ENCODE measurements at places on chromosomes 6 and 20.

- no peak for DNase-seq
Measured at GRCh38 chr20:63682384-63683139, 13.9 kb upstream of the TNFRSF6B start.

DNA sequence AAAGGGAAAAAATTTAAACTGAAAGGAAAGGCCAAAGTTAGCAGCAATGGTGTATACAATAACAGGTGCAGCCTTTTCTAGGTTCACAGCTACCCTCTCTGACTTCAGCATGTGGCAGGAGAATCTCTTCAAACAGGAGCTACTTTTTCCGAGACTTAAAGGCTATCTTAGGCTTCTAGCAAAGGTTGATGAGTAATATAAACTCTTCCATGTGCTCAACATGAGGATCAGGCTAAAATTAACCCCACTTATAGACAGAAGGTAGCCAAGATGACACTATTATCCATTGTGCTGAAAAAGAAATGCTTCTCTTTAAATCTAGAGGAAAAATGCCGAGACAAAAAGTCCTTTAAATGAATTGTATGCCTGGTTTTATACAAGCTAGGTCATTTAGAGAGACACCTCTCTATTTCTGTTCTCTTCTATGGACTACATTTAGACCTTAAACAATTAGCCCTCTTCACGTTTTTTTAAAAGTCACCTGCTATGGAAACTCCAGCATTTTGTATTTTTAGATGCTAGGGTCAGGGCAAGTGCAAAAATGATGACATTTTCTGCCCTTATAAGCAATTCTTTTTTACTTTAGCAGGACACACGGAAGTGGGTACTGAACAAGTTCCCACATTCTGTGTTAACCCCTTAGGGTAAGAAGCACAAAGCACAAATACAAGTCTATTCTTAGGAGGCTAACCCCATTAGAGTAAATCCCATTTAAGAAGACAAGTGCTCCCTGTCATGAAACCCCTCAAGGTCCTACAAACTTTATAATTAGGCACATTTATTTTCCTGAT is 216.8 kb upstream of the CITED2 start:
- no peak for DNase-seq

DNA sequence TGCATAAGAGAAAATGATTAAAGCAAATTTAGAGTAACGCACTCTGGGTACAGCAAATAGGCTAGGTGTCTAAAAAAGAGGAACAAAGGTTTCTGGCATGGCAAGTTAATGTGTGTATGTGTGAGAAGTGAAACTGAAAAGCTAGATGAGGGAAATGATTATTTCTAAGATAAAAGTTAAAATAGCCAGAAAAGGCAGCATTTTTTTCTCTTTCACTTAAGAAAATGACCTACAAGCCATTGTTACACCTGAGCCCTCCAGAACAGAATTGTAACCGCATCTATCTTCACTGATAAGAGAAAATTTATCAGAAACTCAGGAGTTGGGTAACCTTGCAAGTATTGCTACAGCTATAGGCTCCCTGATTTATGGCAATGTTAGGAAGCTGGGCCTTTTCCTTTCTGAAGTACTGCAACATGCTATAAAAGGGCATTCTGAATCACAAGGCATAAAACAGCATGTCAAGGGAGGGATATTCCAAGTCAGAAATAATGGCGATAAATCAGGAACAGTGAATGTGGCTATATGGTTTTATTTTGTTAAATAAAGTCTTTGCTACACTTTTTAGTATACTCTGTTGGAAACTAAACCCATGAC is 395.3 kb downstream of the TBC1D32 start:
- no peak for DNase-seq

GRCh38 chr20:62899633-62900051 is 26.7 kb downstream of the DIDO1 start:
- no peak for DNase-seq

DNA sequence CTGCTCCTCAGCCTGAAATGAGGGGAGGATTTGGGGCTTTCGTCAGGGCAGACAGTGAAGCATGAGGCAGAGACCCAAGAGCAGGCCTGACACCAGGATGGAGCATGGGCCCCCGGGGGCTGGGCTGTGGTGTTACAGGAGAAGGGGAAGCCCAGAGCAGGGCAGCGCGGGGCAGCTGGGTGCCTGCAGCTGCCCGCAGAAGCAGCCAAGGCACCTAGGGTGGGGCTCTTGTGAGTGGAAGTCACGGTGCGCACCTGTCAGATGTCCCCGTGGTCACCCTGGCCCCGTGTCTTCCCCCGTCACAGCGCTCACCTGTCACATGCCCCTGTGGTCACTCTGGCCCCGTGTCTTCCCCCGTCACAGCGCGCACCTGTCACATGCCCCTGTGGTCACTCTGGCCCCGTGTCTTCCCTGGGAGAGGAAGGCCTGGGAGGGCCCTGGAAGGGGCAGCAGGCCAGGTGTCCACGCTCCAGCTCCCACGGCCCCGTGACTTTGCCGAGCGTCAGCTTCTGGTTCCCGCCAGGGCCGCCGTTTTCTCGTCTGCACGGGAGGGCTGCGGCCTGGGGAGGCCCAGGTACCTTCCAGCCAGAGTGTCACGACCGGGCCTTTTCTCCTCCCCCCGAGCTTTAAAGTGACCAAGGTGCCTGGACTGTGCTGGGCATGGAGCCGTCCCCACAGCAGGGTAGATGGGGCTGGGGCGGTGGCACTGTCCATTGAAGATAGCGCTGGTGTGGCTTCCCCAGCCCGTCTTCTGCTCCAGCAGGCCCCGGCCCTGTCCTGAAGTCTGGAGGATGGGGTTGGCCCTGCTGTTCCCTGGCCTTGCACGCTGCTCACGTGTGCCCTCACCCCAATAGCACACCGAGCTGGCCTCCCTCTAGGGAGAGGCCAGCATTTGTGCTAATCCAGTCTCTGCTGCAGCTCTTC is 9.4 kb downstream of the ARFGAP1 start:
- DNase-seq = no peak

DNA sequence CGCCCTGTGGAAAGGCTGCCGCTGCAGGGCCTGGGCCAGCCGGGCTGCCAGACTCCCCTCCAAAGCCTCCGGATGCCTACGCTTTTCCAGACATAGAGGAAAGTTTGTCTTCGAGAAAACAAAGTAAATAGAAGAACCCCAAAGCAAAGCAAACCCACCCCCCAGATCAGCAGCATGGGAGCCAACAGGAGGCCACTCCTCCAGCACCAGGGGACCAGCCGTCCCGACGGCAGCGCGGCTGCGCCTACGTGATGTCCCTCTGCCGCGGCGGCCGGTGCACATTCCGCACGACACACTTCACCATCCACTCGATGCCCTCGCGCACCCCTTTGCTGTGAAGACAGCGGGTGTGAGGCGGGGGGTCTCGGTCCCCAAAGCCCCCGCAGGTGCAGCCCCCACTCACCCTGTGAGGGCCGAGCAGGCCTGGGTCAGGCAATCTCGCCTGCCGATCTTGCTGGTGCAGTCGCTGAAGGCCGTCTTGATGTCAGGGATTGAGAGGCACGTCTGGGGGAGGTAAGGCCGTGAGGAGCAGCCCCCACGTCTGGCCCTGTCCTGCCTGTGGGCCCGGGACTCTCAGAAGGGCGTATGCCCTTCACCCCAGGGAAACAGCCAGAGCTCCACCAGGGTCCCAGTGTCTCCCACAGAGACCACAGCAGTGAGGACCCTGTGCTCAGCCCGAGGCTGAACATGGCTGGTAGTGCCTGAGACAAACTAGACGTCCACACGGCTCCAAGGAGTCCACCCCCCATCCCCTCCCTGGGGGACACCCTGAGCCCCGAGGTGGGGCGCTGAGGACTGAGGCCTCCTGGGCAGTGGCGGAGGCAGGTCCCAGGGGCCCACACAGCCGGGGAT is 4.0 kb downstream of the TNFRSF6B start:
- DNase-seq = no peak

DNA sequence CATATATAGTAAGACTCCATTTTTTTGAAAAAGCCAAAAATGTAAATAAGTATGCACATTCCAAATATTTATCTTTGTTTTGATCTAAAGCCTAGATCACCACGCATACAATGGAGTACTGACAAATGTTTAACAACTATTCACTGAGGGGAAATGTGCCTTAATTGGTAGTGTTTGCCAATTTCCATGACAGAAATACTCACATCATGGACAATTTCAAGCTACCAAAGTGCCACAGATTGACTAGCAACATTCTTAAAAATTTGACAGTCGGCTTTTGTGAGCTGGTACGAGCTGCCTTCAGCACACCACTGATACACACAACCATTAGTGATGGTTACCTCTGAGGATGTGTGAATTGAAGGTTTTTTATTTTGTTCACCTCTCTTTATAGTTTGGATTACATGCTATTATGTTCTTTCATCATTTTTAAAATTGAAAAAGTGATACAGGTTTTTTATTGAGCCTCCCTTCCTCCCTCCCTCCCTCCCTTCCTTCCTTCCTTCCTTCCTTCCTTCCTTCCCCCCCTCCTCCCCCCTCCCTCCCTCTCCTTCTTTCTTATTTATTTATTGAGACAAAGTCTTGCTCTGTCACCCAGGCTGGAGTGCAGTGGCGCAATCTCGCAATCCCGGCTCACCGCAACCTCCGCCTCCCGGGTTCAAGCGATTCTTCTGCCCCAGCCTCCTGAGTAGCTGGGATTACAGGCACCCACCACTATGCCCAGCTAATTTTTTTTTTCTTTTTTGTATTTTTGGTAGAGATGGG is 19.2 kb downstream of the SMPDL3A start:
- DNase-seq = no peak

- no peak for DNase-seq
Measured at GRCh38 chr6:113634352-113635163, 222.6 kb upstream of the MARCKS start.

- DNase-seq = no peak
Measured at GRCh38 chr6:156917213-156917612, 140.0 kb downstream of the ARID1B start.

- no peak for DNase-seq
Measured at GRCh38 chr6:135604035-135604860, 106.7 kb upstream of the AHI1 start.

DNA sequence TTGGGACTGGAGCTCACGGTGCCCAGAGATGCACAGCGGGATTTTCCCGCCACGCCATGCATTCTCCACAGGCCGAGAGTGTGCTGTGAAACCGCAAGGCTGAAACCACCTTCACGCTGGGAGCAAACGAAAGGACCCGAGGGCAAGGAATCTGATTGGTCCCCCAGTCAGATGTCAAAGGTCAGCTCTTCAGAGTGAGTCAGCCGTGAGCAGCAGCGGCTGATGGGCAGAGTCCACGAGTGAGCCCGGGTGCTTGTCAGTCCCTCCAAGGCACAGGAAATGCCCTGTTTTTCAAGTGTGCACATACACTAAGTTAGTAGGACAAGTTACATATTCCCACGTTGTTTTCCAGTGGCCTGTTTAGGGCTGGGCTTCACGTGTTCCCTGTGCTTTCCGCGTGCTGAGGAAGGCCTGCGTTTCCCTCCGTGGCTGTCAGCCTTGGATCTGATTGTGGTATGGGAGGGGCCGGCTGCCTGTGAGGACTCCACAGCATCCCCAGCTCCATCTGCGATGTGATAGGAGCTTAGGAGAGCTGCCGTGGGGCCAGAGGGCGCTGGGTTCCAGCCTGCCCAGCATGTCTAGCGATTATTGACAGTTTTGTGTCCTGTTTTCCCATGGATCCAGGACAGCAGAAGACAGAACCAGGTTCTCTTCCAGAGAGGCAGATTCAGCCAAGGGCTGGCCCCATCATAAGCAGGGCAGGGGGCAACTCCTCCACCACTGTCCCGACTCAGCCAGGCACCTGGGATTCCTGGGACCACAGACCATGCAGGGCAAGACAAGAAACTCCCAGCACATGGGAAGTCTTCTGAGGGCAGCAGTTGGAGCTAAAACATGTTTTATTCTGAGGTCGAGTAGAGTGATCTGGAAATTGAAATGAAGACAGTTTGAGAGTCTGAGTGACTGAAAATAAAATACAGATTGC is 38.2 kb upstream of the FRMD1 start:
- no peak for DNase-seq

- no peak for DNase-seq
Measured at GRCh38 chr6:139641376-139641775, 266.9 kb upstream of the CITED2 start.

DNA sequence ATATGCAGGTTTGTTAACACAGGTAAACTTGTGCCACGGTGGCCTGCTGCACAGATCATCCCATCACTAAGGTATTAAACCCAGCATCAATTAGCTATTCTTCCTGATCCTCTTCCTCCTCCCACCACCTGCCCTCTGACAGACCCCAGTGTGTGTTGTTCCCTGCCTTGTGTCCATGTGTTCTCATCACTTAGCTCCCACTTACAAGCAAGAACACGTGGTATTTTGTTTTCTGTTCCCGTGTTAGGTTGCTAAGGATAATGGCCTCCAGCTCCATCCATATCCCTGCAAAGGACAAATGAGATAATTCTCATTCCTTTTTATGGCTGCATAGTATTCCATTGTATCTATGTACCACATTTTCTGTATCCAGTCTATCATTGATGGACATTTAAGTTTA is 294.0 kb downstream of the PKHD1 start:
- DNase-seq = no peak

DNA sequence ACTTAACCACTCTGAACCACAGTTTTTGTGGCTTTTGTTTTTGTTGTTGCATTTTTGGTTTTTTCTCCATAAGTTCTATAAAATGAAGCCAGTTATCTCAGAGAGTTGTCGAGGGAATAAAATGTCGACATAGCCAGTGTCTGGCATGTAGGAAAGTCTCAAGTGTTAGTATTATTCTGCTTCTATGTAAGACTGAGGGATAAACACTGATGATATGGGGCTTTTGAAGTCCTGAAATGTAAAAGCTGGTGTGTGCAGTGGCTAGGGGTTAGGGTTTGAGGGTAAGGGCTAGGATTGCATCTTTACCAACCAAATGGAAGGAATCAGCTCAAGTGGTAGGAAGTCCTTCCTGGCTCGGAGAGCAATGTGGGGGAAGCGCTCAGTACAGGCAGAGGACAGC is 59.2 kb downstream of the DAAM2 start:
- no peak for DNase-seq
